ENCODE measurements at places on chromosomes 5 and 9. TPM values are rescaled to one million over a fixed set of nuclear protein-coding genes. Genes with fewer than 3 reads are reported as not detected.

OR1Q1 gene
- total RNA-seq = not detected

IFNA2 gene
- total RNA-seq = not detected

ORM2 gene
- total RNA-seq = not detected

TEX48 gene
- not detected for total RNA-seq

PCDHGA10 gene
- total RNA-seq = 4.0 TPM

INSL4 gene
- not detected for total RNA-seq

ADAMTS2 gene
- 21.3 TPM for total RNA-seq

CDC25C gene
- not detected for total RNA-seq

SETX gene
- 33.1 TPM for total RNA-seq

BASP1 gene
- 3.8 TPM for total RNA-seq

DRD1 gene
- not detected for total RNA-seq

COL15A1 gene
- 34.7 TPM for total RNA-seq

RARS1 gene
- total RNA-seq = 48.3 TPM

PPP3R2 gene
- total RNA-seq = not detected

TGFBI gene
- total RNA-seq = 55.4 TPM

NNT gene
- total RNA-seq = 421 TPM

GLRA1 gene
- not detected for total RNA-seq

TNFSF15 gene
- total RNA-seq = not detected

IL12B gene
- total RNA-seq = not detected

PCDHGA9 gene
- total RNA-seq = 3.7 TPM
